NCI-H510A (cell line): ENCODE measurements at places on chromosomes 6 and 20.

GRCh38 chr20:12748359-12748994, 260.3 kb upstream of the SPTLC3 start:
- DNase-seq = no peak

DNA sequence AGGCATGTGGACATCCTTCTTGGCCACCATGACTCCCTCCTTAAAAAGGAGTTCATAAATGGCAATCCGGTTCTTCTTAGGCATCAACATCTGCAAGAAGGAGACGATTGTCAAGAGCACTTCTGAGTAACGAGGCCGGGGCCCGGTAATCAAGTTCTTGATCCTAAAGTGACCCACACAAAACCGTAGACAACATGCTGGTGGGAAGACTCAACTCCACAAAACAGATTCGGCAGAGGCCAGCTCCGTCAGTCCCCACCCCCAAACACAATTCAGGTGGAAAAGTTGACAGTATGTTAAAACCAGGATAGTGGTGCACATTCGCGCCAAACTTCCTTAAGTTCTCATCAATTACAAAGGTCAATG, 754 bp downstream of the RPS10 start:
- DNase-seq = no peak

DNA sequence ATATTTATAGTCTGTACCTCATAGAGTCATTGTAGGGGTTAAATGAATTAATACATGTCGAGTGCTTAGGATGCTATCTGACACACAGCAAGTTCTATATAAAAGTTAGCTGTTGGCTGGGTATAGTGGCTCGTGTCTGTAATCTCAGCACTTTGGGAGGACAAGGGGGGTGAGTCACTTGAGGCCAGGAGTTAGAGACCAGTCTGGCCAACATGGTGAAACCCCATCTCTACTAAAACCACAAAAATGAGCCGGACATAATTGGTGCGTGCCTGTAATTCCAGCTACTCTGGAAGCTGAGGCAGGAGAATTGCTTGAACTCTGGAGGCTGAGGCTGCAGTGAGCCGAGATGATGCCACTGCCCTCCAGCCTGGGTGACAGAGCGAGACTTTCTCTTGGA, 222.9 kb downstream of the UBE3D start:
- no peak for DNase-seq

DNA sequence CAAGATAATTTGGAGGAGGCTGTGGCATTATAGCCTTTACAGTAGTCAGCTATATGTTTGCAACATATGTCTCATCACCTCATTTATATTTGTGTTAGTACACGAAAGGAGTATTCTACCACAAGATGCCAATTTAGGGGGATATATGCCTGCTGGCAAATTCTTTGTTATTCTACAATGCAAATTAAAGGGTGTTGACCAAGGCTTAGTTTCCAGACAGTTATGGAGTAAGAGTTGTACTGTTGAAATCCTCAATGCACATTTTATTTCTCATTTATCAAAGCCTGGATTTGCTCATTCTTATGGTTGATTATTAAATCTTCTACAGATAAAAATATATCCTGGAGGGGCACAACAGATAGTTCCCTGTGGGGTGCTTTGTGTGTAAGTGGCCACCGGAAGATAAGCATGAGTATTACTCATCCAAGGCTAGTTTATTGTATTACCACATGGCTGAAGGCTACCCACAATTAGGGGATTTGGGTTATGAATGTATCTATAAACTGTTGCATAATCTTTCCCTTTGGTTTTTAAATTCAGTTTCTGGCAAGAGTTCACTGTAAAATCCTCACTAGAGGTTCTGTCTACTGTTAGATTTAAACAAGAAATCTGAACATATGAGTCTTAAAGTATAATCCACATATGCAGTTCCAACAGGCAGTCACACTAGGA, 9.0 kb downstream of the CST9 start:
- no peak for DNase-seq

DNA sequence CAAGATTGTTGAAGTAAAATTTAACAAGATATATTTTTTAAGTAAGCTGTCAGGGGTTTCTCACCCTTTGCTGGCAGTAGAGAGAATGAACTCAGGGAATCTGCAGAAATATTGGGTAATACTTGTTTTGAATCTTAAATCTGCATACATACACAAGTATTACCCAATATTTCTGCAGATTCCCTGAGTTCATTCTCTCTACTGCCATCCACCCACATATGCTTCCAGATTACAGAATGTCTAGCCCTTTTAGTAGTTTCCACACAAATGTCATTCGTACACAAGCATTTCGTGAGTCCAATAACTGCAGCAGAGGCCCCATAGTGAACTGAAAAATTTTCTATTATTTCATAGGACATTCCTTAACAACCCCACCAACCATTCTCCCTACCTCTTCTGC, 69.6 kb upstream of the TNFRSF21 start:
- no peak for DNase-seq

GRCh38 chr6:95078457-95078856, 498.9 kb upstream of the MANEA start:
- DNase-seq = no peak

- DNase-seq = no peak
Measured at GRCh38 chr20:3674447-3674846, 7.4 kb downstream of the ADAM33 start.

- no peak for DNase-seq
Measured at GRCh38 chr6:138803861-138804260, 8.0 kb downstream of the ECT2L start.

DNA sequence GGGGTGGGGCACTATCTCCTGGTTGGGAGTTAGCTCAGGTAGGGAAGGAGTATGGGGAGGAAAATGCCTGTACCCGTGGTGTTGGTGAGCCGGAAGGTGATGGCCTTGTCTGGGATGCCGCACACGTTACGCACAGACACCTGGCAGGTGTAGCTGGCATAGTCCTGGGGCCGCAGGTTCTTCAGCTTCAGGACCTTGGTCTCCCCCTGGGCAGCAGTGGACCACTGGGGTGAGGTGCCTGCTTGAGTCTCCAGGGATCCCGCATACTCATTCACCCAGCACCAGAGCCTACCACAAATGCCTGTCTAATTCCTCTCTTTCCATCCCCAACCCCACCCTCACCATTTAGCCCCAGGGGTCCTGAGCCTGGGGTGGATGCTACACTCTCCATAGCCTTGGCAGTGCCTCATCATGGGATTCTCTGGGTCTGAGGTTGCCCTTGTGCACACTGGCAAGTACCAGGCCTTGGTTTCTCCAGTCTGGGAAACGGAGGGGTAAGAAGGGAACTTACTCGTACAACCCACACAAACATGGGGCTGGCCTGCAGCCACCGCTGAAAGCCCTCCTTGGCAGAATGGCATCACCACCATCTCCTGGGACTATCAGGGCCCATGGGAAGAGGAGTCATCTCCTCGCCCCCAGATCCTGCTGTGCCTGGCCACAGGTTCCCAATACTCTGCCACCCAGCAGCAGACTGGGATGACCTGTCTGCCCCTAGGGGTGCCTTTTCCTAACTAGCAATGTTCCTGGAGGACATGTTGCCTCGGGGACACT, 42.8 kb downstream of the MDGA1 start:
- no peak for DNase-seq

GRCh38 chr6:66553441-66553840, 846.4 kb upstream of the EYS start:
- DNase-seq = no peak
